ACHN (cell line): ENCODE measurements at places on chromosomes 11 and 22.

- DNase-seq = no peak
Observed at GRCh38 chr11:111450480-111451320, 61.5 kb downstream of the BTG4 start.

DNA sequence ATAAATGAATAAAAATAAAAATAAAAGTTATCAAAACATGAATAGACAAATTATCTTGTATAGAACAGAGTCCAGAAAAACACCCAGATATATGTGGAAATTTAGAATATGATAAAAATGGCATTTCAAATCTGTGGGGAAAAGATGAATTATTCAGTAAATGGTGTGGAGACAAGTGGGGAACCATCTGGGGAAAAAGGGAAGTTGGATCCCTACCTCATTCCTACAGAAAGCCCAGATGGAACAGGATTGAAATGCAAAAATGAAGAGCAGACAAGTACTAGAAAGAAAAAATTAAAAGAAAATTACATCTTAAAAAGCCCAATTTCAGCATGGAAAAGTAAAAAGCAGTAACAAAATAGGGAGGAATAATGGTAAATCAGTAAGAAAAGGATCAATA lies 8.1 kb upstream of the RASL10A start:
- DNase-seq = no peak

- no peak for DNase-seq
Observed at GRCh38 chr11:69841859-69842698, 22.9 kb upstream of the FGF3 start.

DNA sequence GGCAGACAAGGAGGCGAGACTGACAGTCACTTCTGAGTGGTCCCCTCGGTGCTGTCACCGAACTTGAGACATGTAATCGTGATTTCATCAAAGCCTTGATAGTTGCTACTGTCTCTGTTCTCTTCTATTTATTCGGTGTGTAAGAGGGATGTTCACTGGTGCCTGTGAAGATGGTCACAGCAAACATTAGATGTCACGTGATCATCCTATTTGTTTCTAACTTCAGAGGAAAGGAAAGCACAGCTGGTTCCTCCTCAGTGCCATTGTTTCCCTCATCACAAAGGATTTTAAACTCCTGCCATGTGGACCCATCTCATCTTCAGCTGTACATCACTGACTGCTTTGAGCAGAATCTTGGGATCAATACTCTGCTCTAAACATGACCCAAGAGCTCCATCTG lies 73.1 kb upstream of the CLMP start:
- DNase-seq = no peak
